Lung (tissue), 17 donors: ENCODE measurements at places on chromosomes 3 and 15.

DNA sequence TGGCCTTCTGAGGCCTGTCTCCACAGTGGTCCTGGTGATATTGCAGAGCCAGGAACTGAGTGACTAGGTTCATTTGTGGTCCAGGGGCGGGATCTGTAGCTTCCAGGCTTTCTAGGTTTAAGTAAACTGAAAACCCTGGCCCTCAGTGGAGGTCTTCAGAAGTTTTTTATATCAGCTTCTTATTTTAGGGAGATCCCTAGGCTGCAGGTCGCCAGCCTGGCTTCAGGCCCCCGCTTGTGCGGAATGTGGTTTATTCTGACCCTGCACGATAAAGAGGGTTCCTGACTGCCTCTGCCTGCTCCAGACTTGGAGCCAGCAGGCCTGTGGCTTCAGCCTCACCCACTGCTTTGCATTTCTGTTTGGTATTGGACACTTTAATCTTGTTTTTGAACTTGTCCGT, 133.9 kb upstream of the PLXNA1 start:
- DNase-seq, result no peak

- DNase-seq, result no peak
Measured at GRCh38 chr3:71425491-71426071, 157.9 kb downstream of the FOXP1 start.

DNA sequence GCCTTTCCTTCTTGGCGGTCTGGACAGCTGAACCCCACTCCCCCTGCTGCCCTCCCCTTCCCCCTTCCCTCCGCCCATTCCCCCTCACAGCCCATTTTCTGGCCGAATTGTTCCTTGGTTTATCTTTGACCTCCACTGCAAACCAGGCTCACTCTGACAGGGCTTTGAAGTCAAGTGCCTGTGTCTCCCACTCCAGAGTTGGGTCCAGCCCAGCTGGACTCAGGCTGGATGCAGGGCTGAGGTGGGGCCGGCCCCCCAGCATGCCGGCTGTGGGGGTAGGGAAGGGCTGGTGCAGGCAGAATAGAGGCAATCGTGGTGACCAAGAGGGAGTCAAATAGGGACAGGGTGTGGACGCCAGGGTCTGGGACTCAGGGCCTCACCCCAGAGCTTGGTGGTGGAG, 57.0 kb upstream of the MRPS22 start:
- no peak for DNase-seq

DNA sequence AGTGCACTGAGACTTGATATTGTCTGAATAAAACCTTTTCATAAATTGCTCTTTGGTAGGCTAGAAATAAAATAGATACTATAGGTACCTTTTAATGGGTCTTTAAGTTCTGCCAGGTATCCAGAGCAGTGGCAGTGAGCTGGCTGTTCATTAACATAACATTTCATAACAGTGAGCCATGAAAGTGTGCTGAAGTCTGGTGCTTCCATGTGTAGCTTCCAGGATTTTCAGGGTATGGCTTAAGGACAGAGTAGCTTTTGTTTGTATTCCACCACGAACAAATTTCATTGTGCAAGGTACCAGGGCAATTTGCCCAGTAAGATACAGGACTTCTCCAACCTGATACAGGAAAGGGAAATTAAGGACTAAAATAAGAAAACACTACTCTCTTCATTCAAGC, 124.7 kb upstream of the NANOGP8 start:
- DNase-seq, result no peak

DNA sequence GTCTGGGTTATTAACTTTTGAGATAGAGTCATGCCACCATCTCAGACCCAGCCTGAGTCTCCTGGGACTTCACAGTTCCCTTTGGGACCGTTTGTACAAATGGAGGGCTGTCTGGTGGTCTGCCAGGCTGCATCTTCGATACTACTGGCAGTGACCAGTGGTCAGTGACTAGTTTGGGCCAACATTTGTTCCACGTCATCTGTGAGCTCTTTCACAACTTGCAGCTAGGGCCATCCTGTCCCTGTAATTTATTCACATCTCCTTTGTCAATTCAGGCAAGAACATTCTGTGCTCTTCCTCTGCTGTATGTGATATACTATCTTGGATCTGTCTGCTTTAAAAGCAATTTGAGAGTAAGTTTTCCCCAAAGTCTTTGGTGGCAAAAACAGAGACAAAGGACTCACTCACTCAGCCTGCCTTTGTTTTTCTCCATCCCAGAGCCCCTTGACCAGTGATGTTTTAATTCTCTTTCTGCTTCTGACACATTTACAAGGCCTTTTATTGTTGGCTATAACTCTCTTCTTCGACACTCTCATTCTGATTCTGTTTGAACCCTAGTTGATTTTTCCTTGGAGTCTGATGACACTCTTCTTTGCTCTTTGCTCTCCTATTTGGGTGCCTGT, 353.4 kb downstream of the EPHB1 start:
- DNase-seq, result no peak

GRCh38 chr3:126179825-126180476, 435 bp downstream of the ALDH1L1 start:
- peak; percentile 30 for DNase-seq

- peak; percentile 70 for DNase-seq
Measured at GRCh38 chr3:187746442-187747281, 1.4 kb upstream of the BCL6 start.

- DNase-seq, result no peak
Measured at GRCh38 chr3:3366386-3366785, 186.9 kb upstream of the CRBN start.

- DNase-seq, result no peak
Measured at GRCh38 chr15:51117270-51117669, 22.6 kb upstream of the TNFAIP8L3 start.

- DNase-seq, result peak; percentile 57
Measured at GRCh38 chr15:90160781-90161727, 40.1 kb upstream of the SEMA4B start.

DNA sequence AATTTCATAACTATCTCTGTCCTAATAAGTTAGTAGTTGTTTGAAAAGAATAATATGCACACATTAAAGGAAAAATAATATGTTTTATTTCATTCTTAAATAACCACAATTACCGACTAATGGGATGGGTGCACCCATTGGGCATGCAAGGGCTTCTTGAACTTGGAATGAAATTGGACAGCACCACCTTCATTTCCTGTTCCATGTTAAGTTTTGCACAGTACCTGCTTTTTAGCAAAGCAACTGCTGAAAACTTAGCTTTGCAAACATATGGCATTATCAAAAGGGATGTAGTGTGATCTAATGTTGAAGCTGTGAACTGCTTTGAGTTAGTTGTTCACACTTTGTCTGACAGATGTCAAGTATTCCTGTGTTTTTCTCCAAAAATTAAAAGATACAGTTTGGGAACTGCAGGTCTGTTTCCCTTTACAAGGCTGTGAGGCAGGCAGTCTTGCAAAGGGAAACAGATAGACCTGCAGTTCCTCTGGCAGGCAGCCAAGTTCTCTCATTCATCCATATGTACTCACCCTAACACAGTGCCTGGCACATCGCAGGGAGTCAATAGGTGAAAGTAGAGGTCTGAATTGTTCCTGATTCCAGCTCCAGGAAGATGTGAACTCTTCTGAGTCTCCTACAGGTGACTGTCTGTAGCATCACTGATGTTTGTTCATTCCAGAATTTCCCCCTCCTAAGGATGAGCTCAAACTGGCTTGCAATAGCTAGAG, 64.3 kb upstream of the GOLGA8B start:
- DNase-seq, result peak; percentile 8

- DNase-seq, result no peak
Measured at GRCh38 chr3:139339219-139339906, 4.5 kb upstream of the MRPS22 start.

- no peak for DNase-seq
Measured at GRCh38 chr3:71402911-71403310, 180.6 kb downstream of the FOXP1 start.

GRCh38 chr3:105787453-105787852, 81.4 kb downstream of the CBLB start:
- no peak for DNase-seq

DNA sequence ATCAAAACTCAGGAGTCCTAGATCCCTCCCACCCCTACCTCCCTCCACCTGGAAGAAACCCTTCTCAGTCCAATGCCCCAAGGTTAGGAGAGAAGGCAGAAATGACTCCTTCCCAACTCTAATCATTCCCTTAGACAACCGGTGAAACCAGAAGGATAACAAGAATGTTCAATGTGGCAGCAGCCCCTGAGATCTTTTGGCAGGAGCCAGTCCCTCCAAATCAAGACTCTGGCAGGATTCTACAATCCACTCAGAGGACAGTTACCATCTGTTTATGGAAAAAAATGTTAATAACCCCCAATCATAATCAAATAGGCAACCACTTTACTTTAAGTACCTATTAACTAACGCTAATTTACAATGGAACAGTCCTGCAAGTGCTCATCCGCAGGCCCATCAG, 136.5 kb downstream of the NTRK3 start:
- DNase-seq, result no peak

DNA sequence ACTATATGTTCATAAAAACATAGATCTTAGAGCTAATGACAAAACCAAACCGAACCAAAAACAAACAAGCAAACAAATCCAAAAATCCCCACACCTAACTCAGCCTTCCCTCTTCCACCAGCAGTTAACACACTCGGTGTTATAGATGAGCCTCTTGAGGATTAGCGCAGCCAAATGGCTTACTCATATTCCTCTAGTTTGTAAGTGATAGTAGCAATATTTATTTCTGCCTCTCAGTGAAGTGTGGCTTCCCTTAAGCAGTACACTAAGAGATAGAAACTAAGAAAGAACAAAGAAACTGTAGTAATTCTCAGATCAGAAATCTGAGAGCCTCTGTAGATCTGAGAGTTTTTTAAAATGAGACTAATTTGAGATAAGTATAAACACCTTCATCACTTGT, 2.4 kb upstream of the NCEH1 start:
- no peak for DNase-seq

- DNase-seq, result no peak
Measured at GRCh38 chr3:23253214-23253613, 50.1 kb downstream of the UBE2E2 start.

GRCh38 chr15:59764775-59765174, 75.7 kb upstream of the BNIP2 start:
- no peak for DNase-seq

DNA sequence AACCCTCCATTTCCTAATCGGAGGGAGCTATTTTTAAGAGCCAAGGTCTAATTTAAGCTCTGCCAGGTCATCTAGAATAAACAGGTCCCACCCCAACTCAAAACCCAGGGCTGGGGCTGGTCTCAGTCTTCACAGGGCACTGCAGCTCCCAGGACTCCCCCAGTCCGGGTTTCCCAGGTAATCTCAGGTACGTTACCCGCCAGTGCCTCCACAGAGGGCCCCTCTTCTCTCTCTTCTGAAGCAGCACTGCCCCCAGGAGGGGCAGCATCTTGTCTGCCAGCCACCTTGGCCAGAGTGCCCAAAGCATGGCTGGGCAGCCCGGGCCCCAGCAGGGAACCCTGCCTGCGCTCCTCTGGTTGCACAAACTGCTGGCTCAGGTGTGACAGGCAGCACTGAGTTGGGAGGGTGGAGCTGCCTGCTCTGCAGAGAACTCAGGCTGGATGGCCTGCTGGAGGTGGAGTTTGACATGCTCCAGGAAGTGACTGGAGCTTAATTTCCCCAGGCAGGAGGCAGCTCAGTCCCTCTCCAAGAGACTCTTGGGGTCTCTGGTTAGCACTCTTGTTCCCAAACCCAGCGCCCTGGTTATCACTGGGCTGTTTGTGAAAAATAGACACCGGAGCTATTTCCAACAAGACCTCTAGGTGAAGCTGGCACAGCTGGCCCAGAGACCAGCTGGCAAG, at the start of gene PLA2G4F:
PLA2G4F (minus strand) TSS at position 394 of the 680 bp plus-strand sequence; CDS start at position 307, 87 bp downstream.
- no peak for DNase-seq

- no peak for DNase-seq
Measured at GRCh38 chr3:45506084-45506483, 88.5 kb upstream of the LIMD1 start.

GRCh38 chr3:172029425-172030098, 9.8 kb upstream of the FNDC3B start:
- DNase-seq, result no peak

GRCh38 chr3:134407239-134407625, 33.0 kb upstream of the AMOTL2 start:
- DNase-seq, result no peak

DNA sequence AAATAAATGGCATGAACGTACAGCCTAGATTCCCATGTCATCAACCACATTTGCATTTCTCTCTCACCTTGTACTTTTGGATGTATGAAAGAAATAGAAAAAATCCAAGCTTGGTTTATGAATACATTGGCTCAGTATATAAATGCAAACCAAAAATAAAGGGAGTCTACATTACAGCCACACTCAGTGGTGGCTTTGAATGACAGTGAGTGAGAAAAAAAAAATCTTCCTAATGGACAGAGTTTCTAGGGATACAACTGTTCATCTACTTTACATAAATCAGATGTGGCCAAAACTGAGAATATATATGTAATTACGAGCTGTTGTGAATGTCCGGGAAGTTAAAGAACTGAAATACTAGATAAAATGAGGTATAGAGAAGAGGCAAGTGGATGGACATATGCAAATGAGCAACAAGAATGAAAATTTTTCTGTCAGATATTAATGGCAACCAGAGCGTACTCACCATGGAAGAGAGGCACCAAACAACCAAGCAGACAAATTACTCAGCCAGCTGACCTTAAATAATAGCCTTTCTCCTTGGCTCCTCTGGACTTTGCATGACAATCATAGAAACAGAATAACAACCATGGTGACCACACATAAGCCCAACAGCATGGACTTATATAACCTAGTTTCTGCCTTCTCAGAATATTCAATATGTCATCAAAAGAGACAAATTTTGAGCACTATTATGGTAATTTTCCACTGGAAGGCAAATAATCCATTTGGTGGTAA, 1305.8 kb downstream of the OTOL1 start:
- DNase-seq, result no peak

DNA sequence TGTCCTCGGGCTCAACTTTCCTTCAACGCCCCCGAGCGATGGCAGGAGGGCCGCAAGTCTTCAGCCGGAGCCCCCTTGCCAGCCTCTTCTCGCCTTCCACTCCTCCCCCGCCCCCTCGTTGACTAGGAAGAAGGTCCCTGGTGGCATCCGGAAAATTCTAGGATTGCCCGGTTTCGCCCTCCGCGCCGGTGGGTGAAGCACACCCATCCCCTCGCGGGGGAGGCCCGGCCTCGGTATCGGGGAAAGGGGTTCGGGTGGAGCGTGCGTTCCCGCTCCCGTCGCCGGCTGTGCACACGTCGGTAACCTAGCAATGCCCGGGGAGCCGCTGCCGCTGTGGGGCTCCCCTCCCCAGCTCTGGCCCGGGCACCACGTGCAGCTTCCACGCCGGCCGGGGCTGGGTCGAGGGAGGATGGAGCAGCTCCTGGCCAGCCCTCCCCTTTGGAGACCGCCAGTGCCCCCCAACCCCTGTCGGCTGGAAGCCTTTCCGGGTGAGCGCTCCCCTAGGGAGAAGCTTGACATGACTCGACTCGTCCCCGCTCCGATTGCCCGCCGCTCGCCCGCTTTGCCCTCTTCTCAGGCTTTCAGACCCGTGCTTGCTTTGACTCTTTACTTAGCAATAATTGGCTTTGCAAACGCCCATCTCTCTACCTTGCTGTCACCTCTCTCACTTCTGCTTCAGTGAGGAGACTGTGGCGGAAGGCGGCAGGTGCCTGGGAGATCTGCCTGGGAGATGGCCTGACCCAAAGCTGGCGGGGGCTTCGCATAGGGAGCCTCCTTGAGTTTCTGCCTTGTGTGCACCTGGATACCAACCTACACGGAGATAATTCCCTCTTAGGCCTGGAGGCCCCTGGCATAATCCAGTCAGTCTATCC, 1.3 kb downstream of the CACNA1D start:
- peak; percentile 50 for DNase-seq

GRCh38 chr15:95291898-95292472, 1038.5 kb upstream of the NR2F2 start:
- DNase-seq, result peak; percentile 21
